ENCODE measurements at places on chromosomes 13 and 19.

DNA sequence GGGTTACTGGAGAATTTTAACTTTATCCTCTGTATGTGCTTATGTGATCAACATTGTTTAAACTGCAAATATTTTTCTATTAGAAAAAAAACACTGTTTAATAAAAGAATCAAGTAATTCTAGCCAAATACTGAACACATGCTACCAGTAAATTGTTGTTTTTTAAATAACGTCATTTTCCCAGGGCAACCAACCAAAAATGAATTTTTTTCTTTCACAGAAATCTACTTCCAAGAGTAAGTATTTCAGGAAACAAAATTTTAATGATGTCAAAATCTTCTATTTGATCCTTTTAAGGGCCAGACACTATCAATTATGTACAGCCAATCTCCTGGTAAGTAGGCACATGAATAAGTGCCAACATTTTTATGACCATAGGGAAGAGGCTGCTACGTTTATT is 57.1 kb downstream of the TUBGCP3 start:
- DNase-seq: no peak

DNA sequence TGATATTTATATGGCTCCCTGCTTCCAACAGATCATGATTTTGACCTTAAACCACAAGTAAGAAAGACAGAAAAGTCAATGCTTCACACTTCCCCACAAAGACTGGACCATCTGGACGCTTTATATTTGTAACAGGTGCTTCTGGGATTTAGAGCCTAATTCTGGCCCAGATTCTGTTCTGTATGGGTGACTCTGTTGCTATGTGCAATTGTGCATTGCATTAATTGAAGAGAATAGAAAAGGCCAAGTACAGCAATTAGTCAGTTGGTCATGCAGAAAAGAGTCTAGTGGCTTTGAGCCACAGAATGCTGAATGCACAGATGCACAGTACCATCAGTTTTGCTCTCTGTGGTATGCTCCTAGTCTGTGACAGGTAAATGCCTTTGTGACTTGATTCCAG is 657.4 kb upstream of the ATXN8OS start:
- no peak for DNase-seq

DNA sequence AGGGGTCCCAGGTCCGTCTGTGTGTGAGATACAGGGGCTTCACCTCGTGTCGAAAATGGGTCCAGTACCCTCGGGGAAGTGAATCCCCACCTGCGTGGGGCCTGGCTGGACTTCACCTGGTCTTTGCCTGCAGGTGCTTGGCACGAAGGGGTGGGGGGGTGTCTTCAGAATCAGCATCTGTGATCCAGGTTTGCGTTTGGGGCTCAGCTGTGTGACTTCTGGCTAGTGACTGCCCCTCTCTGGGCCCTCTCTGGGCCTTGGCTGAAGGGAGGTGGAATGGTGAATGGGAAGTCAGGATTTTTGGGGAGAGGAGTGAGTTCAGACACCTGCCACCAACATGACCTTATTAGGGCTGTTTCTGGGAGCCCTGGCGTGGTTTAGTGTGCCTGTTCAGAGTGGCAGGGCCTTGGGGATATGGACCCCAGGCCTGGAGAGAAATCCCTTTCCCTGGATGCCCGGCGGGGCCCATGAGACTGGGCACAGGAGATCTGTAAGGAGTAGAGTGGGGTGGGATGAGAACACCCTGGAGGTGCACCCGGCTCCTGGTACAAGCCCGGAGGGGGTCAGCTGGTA is 2.7 kb downstream of the CELF5 start:
- DNase-seq: no peak

- DNase-seq: no peak
Measured at GRCh38 chr13:33855371-33855895, 37.5 kb downstream of the RFC3 start.

DNA sequence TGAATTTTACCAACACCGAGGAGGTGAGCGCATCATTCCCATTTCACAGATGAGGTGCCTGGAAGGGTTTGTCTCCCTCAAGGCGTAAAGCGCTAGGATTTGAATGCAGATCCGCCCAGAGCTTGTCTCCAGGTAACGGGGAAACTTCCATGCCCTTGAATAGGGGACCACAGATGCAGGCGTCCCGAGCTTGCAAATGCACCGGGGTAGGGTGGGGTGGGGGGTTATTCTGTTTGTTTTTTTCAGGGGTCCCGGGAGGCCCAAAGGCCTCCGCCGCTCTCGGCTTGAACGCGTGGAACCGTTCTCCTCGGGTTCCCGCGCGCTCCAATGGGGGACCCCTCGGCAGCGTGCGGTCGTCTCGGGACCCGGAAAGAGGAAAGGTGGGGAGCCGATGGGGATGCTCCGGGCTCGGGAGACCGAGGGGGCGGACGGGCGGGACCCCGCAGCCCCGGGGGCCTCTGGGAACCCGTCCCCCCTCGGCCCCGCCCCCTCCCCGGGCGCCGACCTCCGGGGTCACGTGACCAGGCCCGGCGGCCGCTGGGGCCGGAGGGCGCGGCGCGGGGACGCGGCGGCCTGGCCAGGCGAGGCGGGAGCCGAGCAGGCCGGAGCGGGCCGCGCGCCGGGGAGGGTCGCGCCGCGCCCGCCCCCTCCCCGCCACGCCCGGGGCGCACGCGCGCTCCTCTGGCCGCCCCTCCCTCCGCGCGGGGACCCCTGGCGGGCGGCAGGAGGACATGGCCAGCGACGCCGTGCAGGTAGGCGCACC is at the start of gene PKN1:
TSS of gene PKN1 (plus strand) at position 516 of the 763 bp plus-strand sequence. CDS start at position 732, 216 bp downstream.
- DNase-seq: no peak

- no peak for DNase-seq
Measured at GRCh38 chr13:112113348-112113747, 46.4 kb downstream of the SOX1 start.

- no peak for DNase-seq
Measured at GRCh38 chr19:39915101-39915847, 19.2 kb downstream of the FCGBP start.

GRCh38 chr13:41212881-41213280 is 18.5 kb upstream of the KBTBD7 start:
- no peak for DNase-seq

DNA sequence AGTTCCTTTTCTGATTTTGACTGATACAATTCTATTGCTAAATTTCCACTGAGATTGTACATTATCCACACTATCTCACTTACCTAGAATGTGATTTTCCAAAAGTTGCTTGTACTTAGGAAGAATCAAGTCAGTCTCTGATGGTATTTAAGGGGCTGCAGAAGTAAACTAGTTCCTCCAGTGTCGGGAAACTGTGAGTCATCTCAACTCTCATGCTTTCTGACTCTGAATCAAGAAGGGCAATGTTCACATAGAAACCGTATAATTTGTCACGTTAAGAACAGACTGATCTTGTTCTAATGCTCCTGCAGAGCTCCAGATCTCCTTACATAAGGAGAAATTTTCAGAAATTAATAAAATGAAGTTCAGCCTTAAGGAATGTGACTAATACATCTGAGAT is 369.3 kb downstream of the KLF5 start:
- no peak for DNase-seq

GRCh38 chr13:97515643-97516042 is 81.7 kb downstream of the RAP2A start:
- no peak for DNase-seq
